ENCODE measurements at places on chromosomes 3 and 15.

GRCh38 chr3:126018545-126018944 is 49.6 kb downstream of the ROPN1B start:
- DNase-seq, result no peak

- DNase-seq, result no peak
Observed at GRCh38 chr3:190516416-190516815, 2.5 kb downstream of the IL1RAP start.

- no peak for DNase-seq
Observed at GRCh38 chr3:163664466-163664865, 1413.8 kb downstream of the SI start.

- DNase-seq, result no peak
Observed at GRCh38 chr3:177420651-177421480, 223.6 kb upstream of the TBL1XR1 start.

GRCh38 chr3:123883701-123884202 is 380 bp downstream of the MYLK start:
- DNase-seq, result peak; percentile 81
